NCI-H2081 treated with DMSO at 0.1 percent for 48 hours (cell line): ENCODE measurements at places on chromosomes 4 and X.

DNA sequence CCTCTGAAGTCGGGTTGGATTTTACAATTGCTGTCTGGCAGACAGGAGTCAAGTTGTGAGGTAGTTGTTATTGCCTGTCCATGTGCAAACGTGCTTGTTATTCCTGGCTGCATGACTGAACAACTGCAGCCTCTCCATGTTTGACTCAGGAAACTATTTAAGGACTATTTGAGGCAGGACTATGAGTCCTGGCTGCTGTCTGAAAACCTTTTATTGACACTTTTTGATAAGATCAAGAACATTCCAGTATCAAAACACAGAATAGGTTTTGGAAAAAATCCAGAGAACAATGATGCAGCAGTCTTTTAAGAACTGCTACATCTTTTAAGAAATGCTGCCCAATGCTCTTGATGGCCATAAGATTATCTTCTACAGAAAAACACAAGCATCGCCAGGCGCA, 10.0 kb upstream of the SPRY1 start:
- DNase-seq: no peak

- no peak for DNase-seq
Observed at GRCh38 chr4:120724656-120725055, 197.9 kb downstream of the PRDM5 start.

DNA sequence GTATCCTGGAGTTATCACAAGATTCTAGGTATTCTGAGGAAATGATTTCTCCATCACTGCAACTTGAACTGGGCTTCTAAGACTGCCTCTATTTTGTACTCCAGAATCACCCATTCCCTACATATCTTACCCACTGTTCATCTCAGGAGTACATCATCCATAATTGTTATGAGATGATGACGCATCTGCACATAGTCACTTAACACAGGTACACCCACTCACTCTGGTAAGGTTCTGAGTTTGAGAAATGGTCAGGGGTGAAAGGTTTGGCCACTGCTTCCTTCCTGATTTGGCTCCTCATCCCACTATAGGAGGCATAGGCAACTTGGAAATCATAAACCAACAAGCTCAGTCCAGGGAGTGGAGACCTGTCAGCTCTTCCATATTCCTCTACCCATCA, 143.9 kb downstream of the GLRA2 start:
- DNase-seq: no peak

DNA sequence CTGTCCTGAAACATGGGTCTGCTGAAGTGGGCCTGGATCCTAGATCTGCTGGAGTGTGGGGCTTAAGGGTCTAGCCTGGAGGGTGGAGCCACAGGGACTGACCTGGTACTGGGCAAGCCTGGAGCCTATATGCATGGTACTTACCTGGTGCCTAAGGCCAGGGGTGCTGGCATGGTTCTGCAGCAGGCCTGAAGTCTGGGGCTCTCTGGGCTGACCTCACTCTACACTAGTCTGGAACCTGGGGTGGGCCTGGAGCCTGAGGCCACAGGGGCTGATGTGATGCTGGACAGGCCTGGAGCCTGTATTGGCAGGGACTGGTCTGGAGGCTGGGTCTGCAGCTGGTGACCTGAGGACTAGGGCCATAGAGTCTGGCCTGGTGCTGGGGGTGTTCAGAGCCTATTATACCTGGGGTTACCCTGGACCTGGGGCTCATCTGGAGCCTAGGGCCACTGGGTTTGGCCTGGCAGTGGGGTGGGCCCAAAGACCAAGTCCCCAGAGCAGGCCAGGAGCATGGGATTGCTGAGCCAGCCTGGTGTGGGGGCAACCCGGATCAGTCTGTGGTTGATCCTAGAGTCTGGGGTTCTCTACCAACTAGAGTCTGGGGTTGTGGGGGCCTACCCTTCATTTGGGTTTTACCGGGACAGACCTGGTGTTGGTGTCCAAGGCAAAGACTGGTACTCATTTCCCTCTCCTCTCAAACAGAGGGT, 179.6 kb downstream of the SLC4A4 start:
- DNase-seq: no peak

DNA sequence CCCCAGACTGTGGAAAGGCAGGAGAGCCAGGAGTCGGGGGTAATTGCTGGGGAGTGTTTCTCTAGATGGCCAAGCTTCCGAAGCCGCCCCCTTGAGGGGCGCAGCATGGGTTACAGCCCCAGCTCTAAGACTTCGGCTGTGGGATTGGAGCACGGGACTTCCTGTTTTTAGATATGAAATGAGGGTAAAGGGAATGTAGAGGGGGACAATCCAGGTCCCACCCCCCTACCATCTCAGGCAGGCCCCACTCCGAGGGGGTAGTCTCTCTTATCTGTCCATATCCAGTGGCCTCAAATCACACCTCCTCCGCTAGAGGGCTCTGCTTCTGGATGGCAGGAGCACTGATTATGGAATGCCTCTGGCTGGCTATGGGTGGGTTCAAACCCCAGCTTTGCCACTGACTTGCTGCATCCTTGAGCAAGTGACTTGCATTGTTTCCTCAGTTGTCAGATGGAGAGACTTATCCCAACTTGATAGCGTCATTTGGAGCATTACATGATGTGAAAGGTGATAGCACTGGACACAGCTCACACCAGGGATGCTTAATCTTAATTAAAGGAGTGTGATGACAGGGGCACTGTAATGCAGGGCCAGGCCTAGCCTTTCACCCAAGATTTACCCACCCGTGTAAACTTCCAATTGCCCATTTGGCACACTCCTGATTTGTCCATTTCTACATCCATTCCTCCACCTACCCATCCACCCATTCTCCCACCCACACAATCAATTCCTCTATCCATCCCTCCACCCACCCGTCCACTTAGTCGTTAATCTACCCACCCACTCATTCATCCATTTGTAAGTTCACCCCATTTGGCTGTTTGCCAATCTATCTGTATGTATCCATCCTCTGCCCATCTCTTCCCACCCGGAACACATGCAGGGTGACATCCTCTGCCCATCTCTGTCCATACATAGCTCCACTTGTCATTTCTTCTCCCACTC, 848 bp upstream of the KCND1 start:
- DNase-seq: no peak

- DNase-seq: no peak
Observed at GRCh38 chr4:140027101-140027500, 126.9 kb downstream of the MAML3 start.
